SJCRH30 (cell line): ENCODE measurements at places on chromosomes 5 and 9.

- no peak for DNase-seq
Observed at GRCh38 chr5:176646707-176647029, 616 bp upstream of the TSPAN17 start.

- DNase-seq: peak; percentile 2
Observed at GRCh38 chr5:140399979-140400729, 1.5 kb upstream of the ANKHD1 start.

DNA sequence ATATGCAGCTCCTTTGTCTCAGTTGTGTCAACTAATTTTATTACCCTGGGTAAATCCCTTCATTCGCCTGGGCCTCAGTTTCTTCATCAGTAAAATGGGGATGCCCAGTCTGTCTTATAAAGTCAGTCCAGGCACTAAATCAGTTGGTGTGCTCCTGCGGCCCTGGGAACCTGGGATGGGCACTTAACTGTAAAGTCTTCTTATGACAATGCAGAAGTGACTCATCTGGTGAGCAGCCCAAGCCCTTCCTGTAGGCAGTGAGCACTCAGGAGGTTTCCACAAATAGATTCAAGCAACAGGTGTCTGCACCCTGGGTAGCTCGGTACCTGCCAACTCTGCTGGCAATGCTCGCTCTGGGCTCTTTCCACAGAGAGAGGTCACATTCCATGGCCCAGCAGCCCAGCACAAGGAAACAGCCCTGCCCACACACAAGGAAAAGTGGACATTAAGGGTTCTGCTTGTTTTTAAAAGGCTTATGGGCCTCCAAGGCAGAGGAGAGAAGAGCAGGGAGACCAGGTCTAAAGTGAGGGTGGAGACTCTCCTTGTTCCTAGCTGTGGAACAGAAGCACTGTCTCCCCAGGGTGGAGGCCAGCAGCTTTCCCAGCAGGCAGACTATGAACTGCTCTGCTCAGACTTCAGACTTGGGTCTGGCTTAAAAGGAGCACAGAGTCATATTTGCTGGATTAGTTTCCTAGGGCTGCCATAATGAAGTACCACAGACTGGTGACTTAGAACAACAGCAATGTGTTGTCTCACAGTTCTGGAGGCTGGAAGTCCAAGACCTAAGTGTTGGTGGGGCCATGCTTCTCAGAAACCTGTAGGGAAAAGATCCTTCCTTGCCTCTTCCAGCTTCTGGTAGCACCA lies 89.7 kb upstream of the ADRA1B start:
- DNase-seq: peak; percentile 9

GRCh38 chr9:272251-273213 lies 57.9 kb downstream of the DOCK8 start:
- DNase-seq: no peak

- DNase-seq: no peak
Observed at GRCh38 chr5:159884917-159885620, 31.2 kb upstream of the ADRA1B start.

DNA sequence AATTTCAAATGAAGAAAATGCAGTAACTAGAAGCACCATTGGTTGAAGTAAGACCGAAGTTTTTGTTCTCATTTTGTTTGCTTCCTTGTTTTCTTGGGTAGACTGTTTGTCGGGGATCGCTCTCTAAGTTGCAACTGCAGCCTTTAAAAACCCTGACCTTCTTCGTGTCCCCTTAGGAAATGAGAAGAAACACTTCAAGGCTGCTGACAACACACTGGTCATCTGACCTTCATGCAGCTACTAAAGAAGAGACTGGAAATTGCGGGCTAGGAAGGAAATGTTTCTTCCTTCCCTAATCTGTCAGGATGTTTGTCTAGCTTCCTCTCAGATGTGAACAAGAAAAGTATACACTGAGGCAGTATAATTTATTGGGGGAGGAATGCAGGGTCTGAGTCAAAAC lies 50.7 kb upstream of the CHSY3 start:
- no peak for DNase-seq

GRCh38 chr5:132445640-132445923 lies 45.0 kb downstream of the IRF1 start:
- DNase-seq: no peak

GRCh38 chr5:16455668-16456067 lies 9.9 kb downstream of the ZNF622 start:
- no peak for DNase-seq
